Activated CD8-positive, alpha-beta T cell treated with anti-CD3 and anti-CD28 coated beads for 36 hours (primary cell): ENCODE measurements at places on chromosomes 7 and 10. TPM values are rescaled to one million over a fixed set of nuclear protein-coding genes. Genes with fewer than 3 reads are reported as not detected.

GRCh38 chr10:59607970-59608369, 101.7 kb downstream of the SLC16A9 start:
- H3K36me3 ChIP-seq, result no peaks in the 10 kb centered on the region
- no peak overlapping the region for H3K4me3 ChIP-seq

- H3K27me3 ChIP-seq, result peaks cover 2% of the 10 kb centered on the region
- DNase-seq, result no peak
- H3K36me3 ChIP-seq, result no peaks in the 10 kb centered on the region
- no peak overlapping the region for H3K4me3 ChIP-seq
Observed at GRCh38 chr7:107069457-107069856, 25.0 kb downstream of the PRKAR2B start.

- no peaks in the 10 kb centered on the region for H3K36me3 ChIP-seq
- no peaks in the 10 kb centered on the region for H3K4me1 ChIP-seq
- DNase-seq, result no peak
- no peak overlapping the region for H3K27ac ChIP-seq
- no peak overlapping the region for H3K4me3 ChIP-seq
Observed at GRCh38 chr7:25643770-25644394, 415.6 kb upstream of the NPVF start.

- no peaks in the 10 kb centered on the region for H3K27me3 ChIP-seq
- no peak overlapping the region for H3K4me3 ChIP-seq
- no peaks in the 10 kb centered on the region for H3K4me1 ChIP-seq
- H3K27ac ChIP-seq, result no peak overlapping the region
- no peak for DNase-seq
Observed at GRCh38 chr7:98448766-98449165, 47.9 kb upstream of the BAIAP2L1 start.

DNA sequence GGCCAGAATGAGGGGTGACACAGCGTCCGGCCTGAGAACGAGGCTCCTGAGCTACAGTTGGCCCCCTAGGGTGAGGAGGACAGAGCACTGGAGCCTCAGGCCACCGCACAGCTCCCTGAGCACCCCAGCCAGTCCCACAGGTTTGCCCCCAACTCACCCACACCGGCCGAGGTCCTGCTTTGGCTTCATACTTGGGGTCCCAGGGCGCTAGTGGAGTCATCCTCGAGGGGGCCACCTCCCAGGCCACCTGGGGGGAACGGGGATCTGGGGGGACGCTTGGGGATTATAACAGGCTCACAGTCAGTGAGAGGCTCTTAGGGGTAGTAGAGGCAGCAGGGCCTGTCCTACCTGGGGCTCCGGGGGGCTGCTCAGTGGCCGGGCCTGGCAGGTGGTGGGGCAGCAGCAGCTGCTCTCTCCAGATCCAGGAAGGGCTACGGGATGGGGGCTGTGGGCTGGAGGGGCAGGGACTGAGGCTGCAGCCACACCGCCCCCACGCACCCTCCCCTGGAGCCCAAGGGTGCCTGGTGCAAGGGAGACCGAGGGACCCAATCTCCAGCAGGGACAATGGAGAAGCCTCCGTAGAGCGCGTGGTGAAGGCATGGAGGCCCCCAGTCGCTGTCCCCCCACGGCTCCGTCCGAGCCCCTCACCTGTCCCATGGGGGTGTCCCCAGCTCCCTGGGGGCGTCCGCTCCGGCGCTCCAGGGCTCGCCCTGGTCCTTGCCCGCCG, 588 bp downstream of the SAP25 start:
- H3K4me1 ChIP-seq, result peaks cover 33% of the 10 kb centered on the region
- no peak for DNase-seq
- no peaks in the 10 kb centered on the region for H3K27me3 ChIP-seq
- H3K4me3 ChIP-seq, result no peak overlapping the region

GRCh38 chr10:28211759-28212158, 91.1 kb downstream of the MPP7 start:
- no peak overlapping the region for H3K27ac ChIP-seq
- H3K36me3 ChIP-seq, result peaks cover 14% of the 10 kb centered on the region
- H3K4me3 ChIP-seq, result no peak overlapping the region

GRCh38 chr10:30829901-30830300, 200.3 kb upstream of the LYZL2 start:
- H3K4me3 ChIP-seq, result no peak overlapping the region
- H3K36me3 ChIP-seq, result no peaks in the 10 kb centered on the region
- no peaks in the 10 kb centered on the region for H3K4me1 ChIP-seq
- no peak for DNase-seq
- H3K27ac ChIP-seq, result no peak overlapping the region
- H3K27me3 ChIP-seq, result peaks cover 3% of the 10 kb centered on the region

GRCh38 chr10:112955582-112956421, 5.8 kb downstream of the TCF7L2 start:
- H3K27me3 ChIP-seq, result peaks cover 32% of the 10 kb centered on the region
- no peak overlapping the region for H3K4me3 ChIP-seq
- no peak for DNase-seq
- H3K27ac ChIP-seq, result no peak overlapping the region

DNA sequence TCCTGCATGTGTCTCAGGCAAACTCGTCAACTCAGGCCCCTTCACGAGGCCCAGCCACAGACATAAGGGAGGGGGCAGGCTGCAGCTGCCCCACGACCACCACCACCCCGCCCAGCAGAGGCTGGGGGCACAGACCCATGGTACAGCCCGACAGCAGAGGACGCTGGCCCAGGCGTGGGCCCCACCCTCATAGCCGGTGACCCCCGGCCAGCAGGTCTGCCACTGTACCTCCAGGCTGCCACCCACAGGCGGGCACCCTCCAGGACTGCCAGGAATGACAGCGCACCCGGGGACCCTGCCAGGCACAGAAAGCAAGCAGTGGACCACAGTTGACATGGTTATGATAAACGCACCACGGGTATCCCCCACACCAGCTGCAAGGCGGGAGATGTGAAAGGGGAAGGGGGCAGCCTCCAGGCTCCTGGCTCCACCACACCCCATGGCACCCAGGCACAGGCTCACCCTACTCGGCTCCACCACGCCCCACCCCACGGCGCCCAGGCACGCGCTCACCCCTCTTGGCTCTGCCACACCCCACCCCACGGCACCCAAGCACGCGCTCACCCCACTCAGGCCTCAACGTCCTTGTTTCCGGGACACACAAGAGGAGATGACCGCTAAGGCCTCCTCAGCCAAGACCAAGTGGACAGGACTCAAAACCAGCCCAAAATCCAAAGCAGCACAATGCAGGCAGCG, 135.9 kb downstream of the MAD1L1 start:
- no peaks in the 10 kb centered on the region for H3K36me3 ChIP-seq
- DNase-seq, result no peak
- H3K4me1 ChIP-seq, result peaks cover 44% of the 10 kb centered on the region
- H3K27ac ChIP-seq, result no peak overlapping the region
- H3K27me3 ChIP-seq, result no peaks in the 10 kb centered on the region
- H3K4me3 ChIP-seq, result no peak overlapping the region

GRCh38 chr10:2124135-2124534, 386.8 kb upstream of the ADARB2 start:
- H3K27me3 ChIP-seq, result no peaks in the 10 kb centered on the region
- no peak overlapping the region for H3K27ac ChIP-seq
- H3K36me3 ChIP-seq, result no peaks in the 10 kb centered on the region
- DNase-seq, result no peak
- H3K4me3 ChIP-seq, result no peak overlapping the region

GRCh38 chr10:77715088-77715487, 77.5 kb upstream of the KCNMA1 start:
- H3K27me3 ChIP-seq, result peaks cover 23% of the 10 kb centered on the region
- no peaks in the 10 kb centered on the region for H3K36me3 ChIP-seq
- no peak overlapping the region for H3K27ac ChIP-seq
- H3K4me1 ChIP-seq, result peaks cover 6% of the 10 kb centered on the region
- no peak overlapping the region for H3K4me3 ChIP-seq
- DNase-seq, result peak; percentile 41

DNA sequence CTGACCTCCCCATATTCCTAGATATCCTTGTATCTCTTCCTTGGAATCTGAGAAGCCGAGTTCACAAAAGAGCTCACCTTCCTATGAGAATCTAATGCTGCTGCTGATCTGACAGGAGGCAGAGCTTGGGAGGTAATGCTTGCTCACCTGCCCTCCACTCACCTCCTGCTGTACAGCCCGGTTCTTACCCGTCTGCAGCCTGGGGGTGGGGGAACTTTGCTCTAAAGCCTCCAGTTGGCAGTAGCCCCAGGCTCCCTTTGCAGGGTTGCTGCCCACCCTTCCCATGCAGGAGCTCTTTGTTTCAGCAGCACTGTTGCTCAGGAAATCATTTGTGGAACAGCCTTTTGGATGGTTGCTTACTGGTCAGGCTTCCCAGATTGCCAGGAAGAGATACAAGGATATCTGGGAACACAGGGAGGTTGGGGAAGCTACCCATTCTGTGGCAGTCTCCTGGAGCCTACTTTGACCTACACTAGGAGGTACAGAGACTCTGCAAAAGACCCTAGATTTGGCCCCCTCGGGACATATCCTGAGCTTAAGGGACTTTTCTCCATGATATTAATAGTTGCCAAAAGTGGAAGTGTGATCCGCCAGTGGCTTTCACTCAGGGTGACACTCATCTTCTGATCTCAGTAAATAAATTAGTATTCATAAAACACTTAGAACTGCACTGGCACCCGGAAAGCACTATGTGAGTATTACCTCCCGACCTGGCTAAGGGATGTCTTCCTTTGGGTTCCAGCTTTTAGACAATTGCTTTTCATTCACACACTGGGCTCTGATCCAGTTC, 363.7 kb upstream of the PODXL start:
- no peak for DNase-seq
- peaks cover 5% of the 10 kb centered on the region for H3K27me3 ChIP-seq
- no peak overlapping the region for H3K4me3 ChIP-seq
- no peak overlapping the region for H3K27ac ChIP-seq

- H3K4me3 ChIP-seq, result no peak overlapping the region
- H3K27ac ChIP-seq, result no peak overlapping the region
- no peak for DNase-seq
- no peaks in the 10 kb centered on the region for H3K4me1 ChIP-seq
Observed at GRCh38 chr10:71553432-71553831, 156.7 kb downstream of the CDH23 start.

DNA sequence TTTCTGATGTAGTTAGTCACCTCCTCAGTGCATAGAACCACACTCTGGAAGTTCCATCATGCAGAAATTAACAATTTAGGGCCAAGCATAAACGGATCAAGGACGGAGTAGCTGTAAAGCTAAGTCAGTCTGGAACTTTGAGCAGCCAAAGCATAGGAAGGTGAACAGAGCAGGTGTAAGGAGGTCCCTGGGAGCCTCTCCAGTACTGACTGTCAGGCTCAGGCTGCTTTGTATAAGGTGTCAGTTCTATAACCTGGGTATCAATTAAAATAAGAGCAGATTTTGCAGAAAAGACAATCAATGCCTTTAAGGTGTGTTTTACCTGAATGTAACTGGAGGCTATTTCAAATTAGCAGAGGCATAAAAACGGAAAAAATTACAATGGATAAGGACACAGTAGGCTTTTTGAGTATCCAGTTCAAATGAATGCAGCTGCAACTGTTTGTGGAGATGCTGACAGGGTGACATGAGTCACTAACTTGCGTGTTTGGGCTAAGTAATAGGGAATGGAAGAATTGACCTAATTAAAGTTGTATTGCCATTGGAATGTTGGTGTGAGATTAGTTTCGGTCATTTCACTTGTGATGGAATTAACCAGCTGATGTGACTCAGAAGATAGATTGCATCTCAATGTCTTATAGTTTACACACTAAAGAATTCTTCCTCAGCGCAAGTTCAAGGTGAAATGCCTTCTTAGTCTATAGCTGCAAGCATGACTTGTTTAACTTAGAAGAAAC, 417.9 kb upstream of the CNTNAP2 start:
- no peak overlapping the region for H3K4me3 ChIP-seq
- H3K27me3 ChIP-seq, result no peaks in the 10 kb centered on the region
- no peaks in the 10 kb centered on the region for H3K4me1 ChIP-seq

GRCh38 chr7:83150310-83150709, 12.4 kb downstream of the PCLO start:
- DNase-seq, result no peak
- H3K27ac ChIP-seq, result no peak overlapping the region
- H3K4me3 ChIP-seq, result no peak overlapping the region
- H3K27me3 ChIP-seq, result no peaks in the 10 kb centered on the region
- no peaks in the 10 kb centered on the region for H3K36me3 ChIP-seq

- no peak overlapping the region for H3K4me3 ChIP-seq
- no peak overlapping the region for H3K27ac ChIP-seq
- no peaks in the 10 kb centered on the region for H3K4me1 ChIP-seq
- no peaks in the 10 kb centered on the region for H3K27me3 ChIP-seq
- H3K36me3 ChIP-seq, result peaks cover 3% of the 10 kb centered on the region
Observed at GRCh38 chr10:103254113-103254512, 8.4 kb downstream of the RPEL1 start.

GRCh38 chr10:11225935-11226334, 208.3 kb downstream of the CELF2 start:
- H3K27ac ChIP-seq, result peak overlapping the region; percentile 93
- DNase-seq, result peak; percentile 87
- H3K27me3 ChIP-seq, result no peaks in the 10 kb centered on the region
- H3K4me3 ChIP-seq, result peak overlapping the region; percentile 50
- peaks cover 95% of the 10 kb centered on the region for H3K4me1 ChIP-seq

- no peak overlapping the region for H3K4me3 ChIP-seq
- no peaks in the 10 kb centered on the region for H3K27me3 ChIP-seq
- no peak for DNase-seq
- H3K4me1 ChIP-seq, result no peaks in the 10 kb centered on the region
Observed at GRCh38 chr7:81924494-81924893, 154.6 kb upstream of the HGF start.

GRCh38 chr10:102476466-102477141, 25.3 kb upstream of the C10orf95 start:
- peak overlapping the region; percentile 77 for H3K27ac ChIP-seq
- H3K4me1 ChIP-seq, result peaks cover 29% of the 10 kb centered on the region
- H3K36me3 ChIP-seq, result peaks cover 17% of the 10 kb centered on the region
- no peak overlapping the region for H3K4me3 ChIP-seq
- no peaks in the 10 kb centered on the region for H3K27me3 ChIP-seq

DNA sequence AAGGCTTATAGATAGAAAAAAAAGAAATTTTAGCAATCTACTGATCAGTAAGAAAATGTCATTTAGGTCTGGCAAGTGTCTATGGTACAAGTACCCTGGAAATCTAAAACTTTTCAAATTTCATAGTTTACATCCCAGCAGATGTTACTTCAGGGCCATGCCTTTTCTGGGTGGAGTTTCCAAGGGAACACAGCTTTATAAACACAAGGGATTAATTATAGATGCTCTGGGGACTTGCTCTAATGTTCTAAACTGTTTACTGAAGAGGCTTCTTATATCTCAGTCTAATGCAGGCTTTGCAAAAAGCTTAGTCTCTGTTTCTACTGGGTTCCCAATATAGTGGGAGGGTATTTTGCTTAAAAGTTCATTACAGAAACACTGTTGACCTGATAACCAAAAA, 3.1 kb downstream of the CD36 start:
- no peaks in the 10 kb centered on the region for H3K36me3 ChIP-seq
- DNase-seq, result no peak
- H3K27ac ChIP-seq, result no peak overlapping the region
- peaks cover 1% of the 10 kb centered on the region for H3K27me3 ChIP-seq
- H3K4me1 ChIP-seq, result no peaks in the 10 kb centered on the region
- H3K4me3 ChIP-seq, result no peak overlapping the region

GRCh38 chr10:131113165-131113564, 198.4 kb downstream of the TCERG1L start:
- no peak overlapping the region for H3K4me3 ChIP-seq
- no peak for DNase-seq
- no peaks in the 10 kb centered on the region for H3K27me3 ChIP-seq
- H3K36me3 ChIP-seq, result no peaks in the 10 kb centered on the region
- no peaks in the 10 kb centered on the region for H3K4me1 ChIP-seq

ZPBP gene
- total RNA-seq, result not detected

SRRM3 gene
- total RNA-seq, result not detected

PLXDC2 gene
- not detected for total RNA-seq

IGF2BP3 gene
- 0.61 TPM for total RNA-seq

CLCN1 gene
- not detected for total RNA-seq

MYL7 gene
- not detected for total RNA-seq

HECW1 gene
- not detected for total RNA-seq

BAIAP2L1 gene
- 1.7 TPM for total RNA-seq

LRIT1 gene
- total RNA-seq, result not detected

MUC3A gene
- total RNA-seq, result not detected
